ENCODE measurements at places on chromosomes 12 and 14. TPM values are rescaled to one million over a fixed set of nuclear protein-coding genes. Genes with fewer than 3 reads are reported as not detected.
A peak's percentile ranks its signal among the peaks of the same experiment; 100 is the strongest.

PRH1 gene
- 12.7 TPM for total RNA-seq

DNA sequence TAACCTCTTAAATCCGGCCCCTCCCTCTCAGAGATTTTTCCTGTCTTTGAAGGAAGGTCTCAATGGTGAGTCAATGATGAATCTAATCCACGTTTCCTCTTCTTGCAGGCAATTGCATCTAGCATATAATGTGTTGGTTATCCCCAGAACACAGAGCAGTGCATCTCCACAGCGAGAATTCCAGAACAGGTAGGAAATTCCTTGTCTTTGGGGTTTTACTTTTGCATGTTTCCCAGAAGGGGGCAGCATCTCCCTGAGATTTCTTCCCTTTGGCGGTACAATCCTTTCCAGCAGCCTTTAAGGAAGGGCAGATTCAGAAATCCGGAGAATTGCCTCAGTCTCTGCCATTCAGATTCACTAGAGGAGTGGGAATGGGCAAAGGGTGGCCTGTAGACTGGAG, 128.0 kb downstream of the KCNA5 start:
- peak; percentile 5 for DNase-seq

DNA sequence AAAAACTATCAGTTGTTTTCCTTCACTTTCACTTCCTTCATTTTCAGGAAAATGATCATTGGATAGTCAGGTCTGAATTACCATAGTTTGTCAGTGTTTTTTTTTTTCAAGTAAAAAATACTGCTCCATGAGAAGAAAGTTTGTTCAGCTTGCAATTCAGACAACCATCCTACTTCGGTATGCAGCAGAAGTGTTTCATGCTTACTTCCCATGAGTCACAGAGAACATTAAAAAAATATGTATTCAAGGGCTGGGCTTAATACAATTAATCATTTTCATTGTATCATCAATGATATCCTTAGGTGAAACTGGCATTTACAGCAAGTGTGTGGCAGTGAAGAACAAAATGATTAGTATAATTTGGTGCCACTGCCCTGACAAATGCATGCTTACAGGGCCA, 21.6 kb downstream of the PYM1 start:
- no peak for DNase-seq

DNA sequence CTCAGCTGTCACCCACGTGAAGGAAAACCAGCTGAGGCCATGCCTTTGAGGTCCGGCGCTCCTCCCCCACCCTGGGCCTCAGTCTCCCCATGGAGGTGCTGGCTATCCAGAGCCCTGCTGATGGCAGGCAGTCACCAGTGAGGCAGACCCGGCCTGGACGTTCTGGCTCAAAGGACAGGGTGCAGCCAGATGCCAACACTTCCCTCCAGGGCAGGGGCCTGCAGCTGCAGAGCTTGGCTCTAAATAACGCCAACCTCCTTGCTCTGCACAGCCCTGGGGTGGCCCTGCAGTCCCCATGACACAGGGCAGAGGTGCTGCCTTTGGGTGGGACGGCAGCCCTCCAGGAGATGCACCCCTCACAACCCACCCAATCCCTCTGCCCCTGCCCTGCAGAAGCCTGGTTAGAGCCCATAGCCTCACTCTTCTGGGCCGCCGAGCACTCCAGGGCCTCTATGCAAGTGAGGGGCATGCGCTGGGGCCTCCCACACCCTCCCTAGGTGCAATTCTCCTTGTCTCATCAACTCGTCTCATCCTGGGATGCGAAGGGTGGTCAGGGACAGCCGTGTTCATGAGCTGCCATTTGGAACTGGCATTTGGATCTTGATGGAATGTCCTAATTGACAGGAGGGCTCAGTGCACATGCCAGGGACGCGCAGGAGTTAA, 30.4 kb downstream of the CCDC85C start:
- no peak for DNase-seq

DNA sequence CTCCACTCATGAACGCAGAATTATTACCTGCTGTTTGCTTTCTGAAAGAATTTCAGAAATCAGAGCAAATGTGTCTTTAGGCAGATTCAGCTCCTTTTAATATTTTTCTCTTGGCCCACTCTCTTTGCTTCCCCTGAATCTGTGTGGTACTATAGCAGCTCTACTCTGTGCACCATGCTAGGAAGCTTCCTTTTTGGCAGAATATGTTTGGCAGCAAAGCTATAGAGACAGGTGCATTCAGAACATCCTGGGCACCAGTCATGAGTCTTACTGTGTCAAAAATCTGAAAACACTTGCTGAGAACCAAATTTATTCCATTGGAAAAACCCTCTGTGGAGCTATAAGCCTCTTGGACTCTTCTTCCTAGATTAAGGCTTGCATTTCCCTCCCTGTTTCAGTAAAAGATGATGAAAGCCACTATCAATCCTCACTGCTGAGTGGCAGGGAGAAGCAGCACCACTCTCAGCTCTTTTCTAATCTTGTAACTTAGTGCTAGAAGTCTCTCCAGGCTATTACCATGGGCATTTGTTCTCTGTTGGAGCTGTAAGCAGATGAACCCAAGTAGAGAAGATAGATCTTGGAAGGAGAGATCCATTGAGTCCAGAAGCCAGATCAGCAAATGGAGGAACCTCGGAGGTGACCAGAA, 18.2 kb downstream of the CIPC start:
- no peak for DNase-seq

DNA sequence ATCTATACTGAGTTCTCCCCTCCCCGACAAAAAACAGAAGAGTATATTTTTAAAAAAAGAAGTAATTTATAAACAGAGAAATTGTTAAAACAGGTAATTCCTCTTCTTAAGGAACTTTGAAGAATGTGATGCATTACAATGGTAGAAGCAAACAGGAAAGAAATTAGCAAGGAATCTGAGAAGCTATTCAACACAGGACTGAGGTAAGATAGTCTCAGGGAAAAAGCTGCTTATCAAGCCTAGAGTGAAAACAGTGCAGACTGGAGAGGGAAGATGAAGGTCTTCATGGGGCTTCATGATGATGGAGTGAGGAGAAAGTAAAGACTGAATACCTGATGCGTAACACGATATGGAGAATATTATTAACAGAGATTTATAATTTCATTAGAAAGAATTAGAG, 880.0 kb downstream of the SLC16A7 start:
- DNase-seq, result no peak

SLC10A1 gene
- total RNA-seq, result not detected

GRCh38 chr12:69519871-69520270, 49.7 kb downstream of the FRS2 start:
- no peak for DNase-seq

- no peak for DNase-seq
Measured at GRCh38 chr12:97464385-97465321, 2.0 kb downstream of the RMST start.

- peak; percentile 75 for DNase-seq
Measured at GRCh38 chr12:94100211-94100627, 48.2 kb upstream of the PLXNC1 start.

- DNase-seq, result peak; percentile 44
Measured at GRCh38 chr14:35818346-35819115, 7.6 kb upstream of the BRMS1L start.

RNASE1 gene
- total RNA-seq, result not detected

MDGA2 gene
- not detected for total RNA-seq

GRCh38 chr14:78196323-78196722, 26.1 kb downstream of the NRXN3 start:
- no peak for DNase-seq

- DNase-seq, result no peak
Measured at GRCh38 chr14:100825713-100826331, at the start of gene MEG3. MEG3 (plus strand) TSS chr14:100826118.

DNA sequence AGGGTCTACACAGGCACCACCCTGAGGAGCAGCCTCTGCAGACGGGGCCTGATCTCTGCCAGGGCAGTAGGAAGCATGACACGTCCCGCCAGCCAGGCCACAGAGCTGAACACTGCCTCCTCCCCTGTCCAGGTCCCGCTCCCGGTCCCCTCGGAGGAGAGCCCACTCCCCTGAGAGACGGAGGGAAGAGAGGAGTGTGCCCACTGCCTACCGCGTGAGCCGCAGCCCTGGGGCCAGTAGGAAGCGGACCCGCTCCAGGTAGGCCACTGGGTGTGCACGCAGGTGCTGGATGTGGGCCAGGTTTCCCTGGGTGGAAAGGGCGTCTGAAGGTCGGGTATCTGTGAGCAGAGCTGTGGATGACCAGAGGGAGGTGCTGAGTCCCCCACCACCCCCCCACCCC, 41.9 kb upstream of the MMP17 start:
- DNase-seq, result no peak

- DNase-seq, result no peak
Measured at GRCh38 chr12:20120403-20120725, 248.0 kb upstream of the PDE3A start.

BRF1 gene
- 20.0 TPM for total RNA-seq

- peak; percentile 4 for DNase-seq
Measured at GRCh38 chr14:53613404-53614253, 343.0 kb downstream of the BMP4 start.

All from activated CD4-positive, alpha-beta T cell treated with anti-CD3 and anti-CD28 coated beads for 36 hours (primary cell).